Cortex of kidney (tissue), 1 donor: ENCODE measurements at places on chromosomes 5 and 9.

DNA sequence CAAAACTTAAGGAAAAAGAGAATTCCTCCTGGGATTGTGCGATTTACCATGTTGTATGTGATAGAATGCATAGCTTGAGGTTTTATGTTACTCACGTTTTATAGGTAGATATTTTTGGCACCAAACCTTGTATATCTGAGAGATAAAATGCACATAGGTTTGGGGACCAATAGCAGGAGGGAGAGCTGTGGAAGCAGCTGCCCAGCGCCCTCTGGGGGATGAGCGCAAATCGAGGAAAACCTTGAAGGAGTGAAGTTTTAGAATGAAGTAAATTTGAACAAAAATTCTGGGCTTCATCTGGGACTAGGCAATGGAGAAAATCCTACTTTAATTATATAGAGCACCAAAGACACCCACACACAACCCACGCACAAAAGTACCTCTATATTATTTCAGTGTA, 197.0 kb downstream of the ADCY2 start:
- DNase-seq, result no peak

- DNase-seq, result no peak
These were observed 12.2 kb upstream of the CLINT1 start for GRCh38 chr5:157870837-157871834.

- no peak for DNase-seq
These were observed 35.7 kb downstream of the PWWP2A start for GRCh38 chr5:160083501-160083900.

- DNase-seq, result no peak
These were observed 220.0 kb downstream of the CDH18 start for GRCh38 chr5:19767987-19768386.

- no peak for DNase-seq
These were observed 428.1 kb downstream of the ARHGEF28 start for GRCh38 chr5:74054139-74054538.

DNA sequence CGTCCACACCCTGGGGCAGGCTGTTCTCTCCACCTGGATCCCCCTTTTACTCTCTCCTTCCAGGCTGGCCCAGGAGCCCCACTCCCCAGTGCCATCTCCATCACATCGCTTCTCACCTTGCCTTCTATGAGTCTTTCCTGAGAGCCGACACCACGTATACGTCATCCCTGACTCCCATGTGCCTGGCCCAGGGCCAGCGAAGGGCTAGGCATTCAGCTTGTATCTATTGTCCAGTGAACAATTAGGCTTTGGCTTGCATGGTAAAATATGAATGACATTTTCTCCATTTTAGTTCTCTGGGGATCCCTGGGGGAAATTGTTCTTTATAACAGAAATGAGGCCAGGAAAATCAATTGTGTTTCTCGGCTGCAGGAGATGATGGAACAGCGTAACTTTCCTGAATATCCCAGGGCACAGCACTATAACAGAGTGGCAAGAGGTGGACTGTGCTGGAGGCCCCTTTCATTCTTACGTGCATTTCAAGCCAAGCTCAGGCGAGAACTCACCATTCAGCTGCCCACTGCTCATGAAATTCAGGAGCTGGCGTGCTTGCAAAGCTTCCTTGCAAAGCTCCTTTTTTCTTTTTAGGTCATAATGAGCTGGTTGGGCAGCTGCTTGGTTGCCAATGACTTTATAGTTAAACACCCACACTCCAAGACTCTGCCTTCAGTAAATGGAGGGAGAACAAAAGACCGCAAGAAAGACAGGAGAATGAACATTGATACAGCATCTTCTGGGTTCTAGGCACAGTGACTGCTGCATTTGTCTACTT, 37.7 kb downstream of the NSG2 start:
- DNase-seq, result no peak

DNA sequence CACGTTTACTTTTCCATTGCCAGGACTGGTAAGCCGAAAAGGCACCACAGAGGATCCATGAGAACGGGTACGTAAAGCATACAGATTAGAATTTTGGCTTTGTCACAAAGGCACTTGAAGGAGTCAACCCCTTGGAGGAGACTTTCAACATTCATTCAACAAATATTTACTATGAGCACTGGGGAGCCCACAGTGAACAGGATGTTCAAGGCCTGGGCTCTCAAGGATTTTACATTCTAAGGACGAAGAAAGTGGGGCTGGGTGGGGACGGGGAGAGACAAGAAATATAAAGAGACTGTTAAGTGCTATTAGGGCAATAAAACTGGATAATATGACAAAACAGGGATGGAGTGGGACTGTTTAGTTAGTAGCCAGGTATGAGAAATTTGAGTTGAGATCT, 66.0 kb downstream of the KLF4 start:
- no peak for DNase-seq

DNA sequence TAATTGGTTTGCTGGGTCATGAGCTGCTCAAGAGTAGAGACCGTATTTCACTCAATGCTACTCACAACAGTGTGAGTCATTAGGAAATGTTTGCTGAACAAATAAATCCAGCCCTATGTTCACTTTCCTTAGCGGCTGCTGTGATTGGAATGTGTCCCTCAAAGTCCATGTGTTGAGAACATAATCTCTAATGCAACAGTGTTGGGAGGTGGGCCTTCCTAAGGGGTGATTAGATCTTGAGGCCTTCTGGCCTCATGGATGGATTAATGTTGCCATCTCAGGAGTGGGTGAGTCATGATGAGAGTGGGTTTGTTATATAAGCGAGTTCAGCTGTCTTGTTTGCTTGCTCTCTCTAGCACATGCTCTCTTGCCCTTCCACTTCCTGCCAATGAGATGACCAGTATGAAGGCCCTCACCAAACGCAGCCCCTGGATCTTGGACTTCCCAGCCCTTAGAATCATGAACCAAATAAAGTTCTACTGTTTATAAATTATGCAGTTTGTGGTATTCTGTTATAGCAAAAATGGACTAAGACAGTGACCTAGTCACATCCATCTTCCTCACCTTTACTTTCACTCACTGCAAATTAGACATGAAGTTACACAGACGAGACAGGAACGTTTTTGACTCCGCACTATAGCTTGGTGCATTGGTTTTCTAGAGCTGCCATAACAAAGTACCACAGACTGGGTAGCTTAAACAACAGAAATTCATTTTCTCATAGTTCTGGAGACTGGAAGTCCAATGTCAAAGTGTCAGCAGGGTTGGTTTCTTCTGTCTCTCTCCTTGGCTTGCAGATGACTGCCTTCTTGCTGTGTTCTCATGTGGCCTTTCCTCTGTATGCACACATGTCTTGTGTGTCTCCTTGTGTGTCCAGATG, 50.9 kb upstream of the FAM169A start:
- no peak for DNase-seq

DNA sequence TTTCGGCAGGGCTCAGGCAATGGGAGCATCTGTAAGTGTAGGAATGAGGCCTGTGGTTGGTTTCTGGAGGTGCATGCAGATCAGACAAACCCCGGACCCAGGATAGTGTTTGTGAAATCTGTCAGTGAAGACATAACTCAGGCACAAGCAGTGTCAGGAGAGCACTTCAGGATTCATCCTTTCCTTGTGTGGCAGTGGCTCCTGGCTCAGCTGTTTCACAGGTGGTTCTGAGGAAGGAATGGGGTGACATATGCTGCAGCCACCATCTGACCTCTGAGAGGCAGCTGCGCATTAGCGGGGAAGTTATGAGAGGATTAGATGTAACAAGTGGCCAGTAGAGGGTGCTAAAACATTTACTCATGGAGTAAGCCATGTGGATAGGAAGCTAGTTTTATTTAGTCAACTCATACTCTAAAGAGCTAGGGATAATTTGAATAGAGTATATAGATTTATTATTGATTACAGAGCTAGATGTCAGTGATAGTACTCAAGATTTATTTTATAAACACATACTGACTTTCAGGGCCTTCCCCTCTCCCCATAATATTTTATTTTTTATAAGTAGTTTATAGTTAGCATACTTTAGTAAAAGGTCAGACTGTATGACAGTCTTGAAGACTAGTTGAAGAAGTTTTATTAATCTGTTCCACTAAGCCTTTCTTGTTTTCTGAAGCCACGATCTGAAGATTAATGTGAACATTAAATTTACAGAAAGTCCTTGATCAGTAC, 28.4 kb downstream of the NNT start:
- DNase-seq, result no peak

DNA sequence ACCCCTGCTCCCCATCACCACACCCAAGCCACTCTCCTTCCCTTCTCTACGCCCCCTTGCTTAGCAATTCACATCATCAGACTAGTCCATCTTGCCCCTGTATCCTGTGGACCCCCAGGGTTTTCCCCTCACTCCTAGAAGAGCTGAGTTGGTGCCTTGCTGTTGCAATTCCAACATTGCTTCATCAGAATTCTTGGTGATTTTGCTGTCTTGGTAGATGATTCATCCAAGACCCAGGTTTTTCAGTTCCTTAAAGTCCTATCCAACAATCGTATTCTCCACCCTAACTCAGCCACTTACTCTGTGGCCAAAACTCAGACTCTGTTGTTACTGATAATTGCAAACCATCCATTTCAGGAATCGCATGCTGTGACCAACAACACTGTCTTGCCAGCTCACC, 21.4 kb upstream of the CCNJL start:
- DNase-seq, result no peak

DNA sequence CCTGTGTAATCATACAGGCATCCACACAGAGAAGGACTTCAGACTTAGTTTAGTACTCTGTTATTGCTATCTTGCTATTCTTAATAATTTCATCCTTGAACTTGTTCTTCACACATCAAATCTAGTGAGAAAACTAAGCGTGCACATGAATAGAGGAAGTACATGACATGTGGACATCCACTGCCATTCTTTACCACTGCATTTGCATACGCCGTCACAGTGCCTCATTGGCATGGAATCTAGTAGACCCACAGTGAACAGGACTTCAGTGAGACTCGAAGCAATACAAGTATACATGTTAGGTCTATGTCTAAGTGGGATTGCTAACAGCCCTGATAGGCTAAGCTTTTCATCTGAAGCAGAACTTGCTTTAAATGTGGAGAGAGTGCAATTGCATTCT, 592.1 kb downstream of the TLE4 start:
- DNase-seq, result no peak

GRCh38 chr5:146660376-146660960, 144.5 kb upstream of the GPR151 start:
- DNase-seq, result no peak

GRCh38 chr5:141529002-141529401, 40.1 kb downstream of the PCDHGC5 start:
- DNase-seq, result no peak

DNA sequence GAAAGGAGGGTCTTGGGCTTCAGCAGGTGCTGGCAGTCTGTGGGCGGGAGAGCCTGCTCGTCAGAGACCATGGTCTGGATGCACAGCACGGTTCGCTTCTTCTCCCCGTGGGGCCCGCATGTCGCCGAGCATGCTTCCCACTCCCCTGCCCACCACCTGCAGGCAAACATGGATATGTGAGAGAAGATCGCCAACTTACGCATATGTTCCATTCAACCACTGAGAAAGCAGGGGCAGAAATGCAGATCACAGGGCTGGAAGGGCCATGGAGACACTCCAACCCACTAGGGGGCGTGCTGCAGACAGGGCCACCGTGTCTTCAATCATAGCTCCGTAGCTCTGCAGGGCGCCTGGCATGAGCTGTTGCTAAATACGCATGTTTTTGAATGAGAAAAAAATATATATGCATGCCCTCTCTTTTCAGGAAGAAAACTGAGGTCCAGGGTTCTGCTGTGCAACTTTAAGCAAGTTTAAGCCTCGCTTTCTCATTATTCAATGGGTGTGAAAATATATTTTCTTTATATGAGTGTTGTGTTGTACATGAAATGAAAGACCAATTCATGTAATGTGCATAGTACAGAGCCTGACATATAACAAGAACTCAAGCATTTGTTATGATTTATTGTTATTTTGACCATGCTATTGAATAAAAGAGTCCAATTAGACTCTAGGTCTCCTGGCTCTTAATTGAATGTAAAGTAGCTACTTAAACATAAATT, 148.0 kb downstream of the TARS1 start:
- DNase-seq, result no peak

DNA sequence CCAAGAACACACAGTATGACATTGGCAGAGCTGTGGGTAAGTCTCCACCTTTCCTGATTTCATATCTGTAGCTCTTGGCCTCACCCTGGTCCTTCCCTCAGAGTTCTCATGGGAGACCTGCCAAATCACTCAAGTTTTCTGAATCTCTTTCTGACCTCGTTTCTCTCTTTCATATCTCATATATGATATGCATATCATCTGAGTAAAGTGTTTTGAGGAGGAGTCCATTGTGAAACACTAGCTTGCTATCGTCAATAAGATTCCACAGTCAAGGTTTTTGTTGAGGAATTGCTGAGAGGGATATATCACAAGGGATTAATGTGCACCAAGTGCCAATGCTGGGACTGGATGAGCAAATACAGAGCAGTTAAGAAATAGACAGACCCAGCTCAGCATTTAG, 739.2 kb downstream of the BRINP1 start:
- no peak for DNase-seq

DNA sequence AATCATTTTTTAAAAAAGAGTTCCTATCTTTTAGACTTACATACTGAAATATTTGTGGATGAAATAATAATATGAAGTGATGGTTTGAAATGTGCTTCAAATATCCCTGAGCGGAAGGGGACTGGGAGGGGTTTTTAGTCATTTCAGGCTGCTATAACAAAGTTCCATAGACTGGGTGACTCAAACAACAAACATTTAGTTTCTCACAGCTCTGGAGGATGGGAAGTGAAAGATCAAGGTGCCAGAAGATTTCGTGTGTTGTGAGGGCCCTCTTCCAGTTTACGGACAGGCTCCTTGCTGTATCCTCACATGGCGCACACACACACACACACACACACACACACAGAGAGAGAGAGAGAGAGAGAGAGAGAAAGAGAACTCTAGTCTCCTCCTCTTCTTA, 27.1 kb upstream of the TEX10 start:
- DNase-seq, result no peak

GRCh38 chr5:103353581-103353980, 95.0 kb downstream of the MACIR start:
- no peak for DNase-seq

GRCh38 chr5:51599587-51599986, 216.3 kb downstream of the ISL1 start:
- no peak for DNase-seq

GRCh38 chr9:15282567-15283285, 24.3 kb downstream of the TTC39B start:
- DNase-seq, result no peak

DNA sequence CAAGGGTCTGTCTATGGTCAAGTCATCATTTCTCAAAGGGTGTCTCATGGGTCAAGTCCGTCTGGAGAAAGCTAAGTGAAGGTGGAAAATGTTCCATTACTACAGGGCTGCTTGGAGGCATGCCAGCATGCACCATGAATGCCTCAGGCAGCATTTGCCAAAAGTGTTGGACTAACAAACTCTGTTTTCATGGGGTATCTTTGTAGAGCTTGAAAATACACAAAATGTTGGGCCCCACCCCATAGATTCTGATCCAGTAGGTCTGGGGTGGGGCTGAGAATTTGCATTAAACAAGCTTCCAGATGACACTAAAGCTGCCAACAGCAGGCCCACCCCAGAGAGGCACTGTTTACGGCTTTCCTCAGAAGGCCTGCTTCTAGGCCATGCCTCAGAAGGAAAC, 75.0 kb upstream of the FRRS1L start:
- DNase-seq, result no peak

GRCh38 chr5:64273276-64273675, 107.6 kb downstream of the RNF180 start:
- no peak for DNase-seq
